ENCODE measurements at places on chromosomes 13 and 19.

- peak; percentile 24 for DNase-seq
Measured at GRCh38 chr13:36981156-36981743, 17.9 kb downstream of the ALG5 start.

DNA sequence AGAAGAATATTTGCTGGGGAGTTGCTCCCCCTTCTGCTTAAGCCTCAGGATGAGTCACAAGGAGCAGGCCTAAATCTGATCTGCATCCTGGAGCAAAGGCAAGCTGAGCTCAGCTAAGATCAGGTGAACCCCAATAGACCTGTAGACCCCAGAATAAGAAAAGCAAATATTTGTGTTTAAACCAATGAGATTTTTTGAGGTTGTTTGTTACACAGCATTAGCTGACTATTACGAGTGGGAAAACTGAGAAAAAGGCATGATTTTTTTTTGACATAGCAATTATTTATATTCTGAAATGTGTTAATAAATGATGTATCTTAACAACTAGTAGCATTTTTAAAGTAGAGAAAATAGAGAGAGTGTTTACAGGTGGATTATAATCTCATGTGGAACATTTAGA is 45.1 kb downstream of the ADGRE3 start:
- no peak for DNase-seq

GRCh38 chr19:35899547-35900214 is 659 bp downstream of the NFKBID start:
- DNase-seq: peak; percentile 19

DNA sequence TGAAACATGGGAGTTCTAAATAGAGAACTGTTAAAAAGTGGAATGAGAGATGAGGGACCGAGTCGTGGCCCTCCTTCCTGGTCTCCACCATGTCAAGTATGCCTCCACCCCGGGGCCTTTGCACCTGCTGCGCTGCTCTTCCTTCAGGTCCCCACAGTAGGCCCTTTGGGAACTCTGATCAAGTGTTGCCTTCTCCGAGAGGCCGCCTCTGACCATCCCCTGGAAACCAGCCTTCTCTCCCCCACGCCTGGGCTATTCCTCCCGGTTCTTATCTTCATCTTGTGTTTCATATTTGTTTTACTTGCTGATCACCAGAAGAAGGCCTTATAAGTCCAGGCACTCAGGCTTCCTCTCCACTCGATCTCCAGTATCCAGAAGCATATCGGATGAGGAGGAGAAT is 40.0 kb downstream of the IRS2 start:
- DNase-seq: no peak

DNA sequence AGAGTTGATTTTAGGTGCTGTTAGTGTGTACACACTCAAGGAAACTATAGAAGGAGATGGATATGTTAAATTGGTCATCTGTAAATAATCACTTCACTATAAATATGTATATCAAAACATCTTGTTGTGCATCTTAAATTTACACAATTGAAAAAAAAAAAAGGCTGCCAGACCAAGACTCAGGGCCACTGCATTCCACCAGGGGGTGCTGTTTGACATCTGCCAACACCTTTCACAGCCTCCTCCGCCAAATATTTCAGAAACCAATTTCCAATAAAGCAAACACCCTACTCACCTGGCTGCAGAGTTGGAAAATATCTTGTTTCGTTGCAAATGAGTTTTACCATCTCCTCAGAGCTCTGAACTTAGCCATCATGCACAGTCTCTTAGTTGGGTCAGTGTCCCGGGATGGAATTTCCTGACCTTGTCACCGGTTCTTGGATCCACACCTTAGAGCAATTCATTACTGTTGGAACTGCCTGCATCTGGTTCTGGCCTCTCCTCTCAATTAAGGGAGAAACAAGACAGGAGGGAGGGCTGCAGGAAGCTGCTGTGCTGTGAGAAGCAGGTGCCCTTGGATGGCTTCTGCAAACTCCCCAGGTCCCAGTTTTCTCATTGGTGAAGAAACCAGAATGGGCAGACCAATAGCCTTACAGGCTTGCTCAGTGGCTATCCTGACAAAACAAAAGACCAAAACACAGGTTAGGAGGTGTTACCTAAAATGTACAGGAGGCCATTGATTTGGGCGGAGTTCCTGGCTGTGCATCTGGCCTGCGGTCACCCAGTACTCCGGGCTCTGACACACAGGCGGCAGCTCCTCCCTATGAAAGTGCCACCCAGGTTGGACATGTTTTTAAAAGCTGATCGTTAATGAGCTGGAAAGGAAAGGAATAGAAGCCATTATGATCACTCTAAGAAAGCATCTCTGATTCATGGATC is 746.6 kb downstream of the UQCRFS1 start:
- DNase-seq: no peak

GRCh38 chr13:109333893-109334651 is 452.3 kb downstream of the IRS2 start:
- DNase-seq: no peak

DNA sequence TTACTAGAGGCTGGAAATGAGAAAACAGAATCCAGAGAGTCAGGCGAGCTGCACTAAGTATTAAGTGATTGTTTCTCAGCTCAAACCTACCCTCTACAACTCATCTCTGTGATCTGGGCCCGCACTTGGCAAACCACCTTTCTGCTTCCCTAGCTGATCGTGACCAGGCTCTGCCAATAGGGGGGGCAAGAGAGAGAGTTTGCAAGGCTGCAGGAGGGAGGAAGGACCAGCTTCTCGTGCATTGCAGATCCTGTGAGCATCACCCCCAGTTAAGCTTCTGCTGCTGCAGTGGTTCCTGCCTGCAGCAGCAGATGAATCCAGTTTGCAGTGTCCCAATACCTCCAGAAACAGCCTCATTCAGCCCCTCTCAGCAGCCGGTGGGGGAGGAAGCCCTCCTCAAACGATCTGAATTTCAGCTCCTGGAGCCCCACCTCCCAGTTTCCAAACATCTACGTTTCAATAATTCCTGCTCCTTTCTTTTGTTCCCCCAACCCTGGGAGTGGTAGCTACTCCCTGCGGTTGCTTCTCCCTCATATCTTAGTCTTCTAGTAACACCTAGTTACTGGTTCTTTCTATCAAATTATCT is 20.0 kb downstream of the XRCC1 start:
- peak; percentile 10 for DNase-seq

GRCh38 chr19:44869733-44870470 is 21.2 kb upstream of the TOMM40 start:
- no peak for DNase-seq

DNA sequence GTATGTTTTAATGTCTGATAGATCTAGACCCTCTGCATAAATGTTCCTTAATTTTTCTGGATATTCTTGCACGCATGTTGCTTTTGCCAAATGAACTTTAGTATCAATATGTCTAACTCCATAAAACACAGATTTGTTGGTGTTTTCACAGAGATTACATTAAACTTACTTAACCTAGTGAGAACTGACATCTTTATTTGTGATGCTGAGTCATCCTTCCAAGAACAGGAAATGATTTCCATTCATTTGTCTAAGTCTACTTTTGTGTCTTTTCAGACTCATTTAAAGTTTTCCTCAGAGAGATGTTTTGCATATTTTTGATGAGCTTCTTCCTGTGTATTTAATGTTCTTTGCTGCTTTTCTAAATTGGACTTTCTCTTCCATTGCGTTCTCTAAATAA is 184.0 kb downstream of the SLC7A1 start:
- DNase-seq: no peak

- no peak for DNase-seq
Measured at GRCh38 chr19:39918183-39918651, 16.2 kb downstream of the FCGBP start.

DNA sequence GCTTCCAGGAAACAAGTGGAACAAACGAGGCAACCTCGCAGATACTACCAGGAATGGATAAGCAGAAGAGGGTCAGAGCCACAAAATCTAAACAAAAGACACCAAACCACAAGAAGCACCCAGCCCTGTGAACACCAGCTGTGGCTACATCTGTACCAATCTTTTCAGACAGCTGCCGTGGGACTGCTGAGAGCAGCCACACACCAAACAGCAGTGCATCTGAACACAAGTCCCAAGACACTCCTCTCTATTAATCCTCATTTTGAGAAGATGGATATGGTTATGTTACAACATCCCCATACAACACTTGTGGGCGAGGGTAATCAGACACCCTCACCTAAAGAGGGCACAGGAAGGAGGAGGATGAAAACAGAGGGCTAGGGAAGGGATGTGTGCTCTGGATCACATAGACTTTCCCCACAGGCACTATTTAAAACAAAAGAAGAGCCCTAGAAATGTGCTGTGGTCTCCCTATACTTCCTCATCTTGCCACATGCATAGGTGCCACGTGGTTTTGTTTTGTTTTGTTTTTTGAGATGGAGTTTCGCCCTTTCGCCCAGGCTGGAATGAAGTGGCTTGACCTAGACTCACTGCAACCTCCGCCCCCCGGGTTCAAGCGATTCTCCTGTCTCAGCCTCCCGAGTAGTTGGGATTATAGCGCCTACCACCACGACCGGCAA is 41.6 kb upstream of the ZNF14 start:
- no peak for DNase-seq

DNA sequence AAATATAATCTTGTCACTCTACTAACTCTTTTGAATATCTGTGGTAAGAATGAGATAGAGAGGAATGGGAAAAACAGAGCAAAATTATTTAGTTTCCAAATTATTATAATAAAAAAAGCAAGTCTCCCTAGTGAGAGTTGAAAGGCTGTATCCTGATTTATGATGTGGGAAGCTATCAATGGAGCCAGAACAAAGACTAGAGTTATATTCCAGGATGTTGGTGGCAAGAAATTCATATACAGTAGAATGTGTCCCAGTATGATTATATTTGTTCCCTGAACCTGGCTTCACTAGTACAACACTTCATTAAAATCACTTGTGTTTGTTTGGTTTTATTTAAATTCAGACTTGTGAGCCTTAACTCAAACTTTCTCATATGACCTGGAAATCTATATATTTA is 630.3 kb downstream of the GPC5 start:
- DNase-seq: no peak

GRCh38 chr13:40205771-40206240 is 460.6 kb downstream of the FOXO1 start:
- DNase-seq: no peak

GRCh38 chr19:11574689-11575088 is 2.8 kb downstream of the ACP5 start:
- DNase-seq: no peak

- DNase-seq: no peak
Measured at GRCh38 chr19:13429563-13429962, 76.7 kb downstream of the CACNA1A start.

DNA sequence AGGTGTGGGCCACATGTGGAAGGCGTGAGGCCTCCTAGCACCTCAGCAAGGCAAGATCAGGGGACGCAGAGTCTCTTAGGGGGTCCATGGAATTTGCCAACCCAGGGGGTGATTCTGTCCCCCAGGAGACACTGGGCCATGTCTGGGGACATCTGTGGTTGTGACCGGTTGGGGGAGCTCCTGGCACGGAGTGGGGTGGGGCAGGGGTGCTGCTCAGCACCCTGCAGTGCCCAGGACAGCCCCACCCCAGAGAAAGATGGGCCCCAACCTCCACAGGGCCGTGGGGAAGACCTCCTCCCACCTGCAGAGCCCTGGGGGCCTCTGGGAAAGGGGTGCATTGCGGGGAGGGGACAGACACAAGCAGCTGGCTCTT is 4.0 kb downstream of the MKNK2 start:
- DNase-seq: no peak

DNA sequence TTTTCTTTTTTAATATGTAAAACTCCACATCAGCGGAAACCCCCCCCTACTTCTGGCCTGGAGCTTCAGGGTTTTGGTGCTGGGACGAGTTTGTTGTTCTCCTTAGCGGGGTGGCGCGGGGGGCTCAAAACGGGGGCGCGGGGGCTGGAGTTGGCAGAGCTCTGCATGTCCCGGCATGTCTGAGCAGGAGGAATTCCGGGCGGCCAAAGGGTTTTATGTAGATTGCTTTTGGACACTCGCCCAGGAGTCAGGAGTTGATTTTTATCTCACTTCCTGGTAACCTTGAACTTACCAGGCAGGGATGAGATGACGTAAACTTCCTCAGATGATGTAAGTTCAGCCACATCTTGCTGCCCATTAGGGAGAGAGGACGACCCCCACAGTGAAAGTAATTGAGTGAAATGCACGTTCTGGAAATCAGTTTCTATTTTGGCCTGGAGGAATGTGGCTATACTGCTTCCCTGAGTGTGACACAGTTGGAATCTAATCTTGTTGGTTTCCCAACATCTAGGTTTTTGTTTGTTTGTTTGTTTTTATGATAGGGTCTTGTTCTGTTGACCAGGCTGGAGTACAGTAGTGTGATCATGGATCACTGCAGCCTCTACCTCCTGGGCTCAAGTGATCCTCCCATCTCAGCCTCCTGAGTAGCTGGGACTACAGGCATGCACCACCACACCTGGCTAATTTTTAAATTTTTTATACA is 21.0 kb upstream of the GDF15 start:
- peak; percentile 97 for DNase-seq

DNA sequence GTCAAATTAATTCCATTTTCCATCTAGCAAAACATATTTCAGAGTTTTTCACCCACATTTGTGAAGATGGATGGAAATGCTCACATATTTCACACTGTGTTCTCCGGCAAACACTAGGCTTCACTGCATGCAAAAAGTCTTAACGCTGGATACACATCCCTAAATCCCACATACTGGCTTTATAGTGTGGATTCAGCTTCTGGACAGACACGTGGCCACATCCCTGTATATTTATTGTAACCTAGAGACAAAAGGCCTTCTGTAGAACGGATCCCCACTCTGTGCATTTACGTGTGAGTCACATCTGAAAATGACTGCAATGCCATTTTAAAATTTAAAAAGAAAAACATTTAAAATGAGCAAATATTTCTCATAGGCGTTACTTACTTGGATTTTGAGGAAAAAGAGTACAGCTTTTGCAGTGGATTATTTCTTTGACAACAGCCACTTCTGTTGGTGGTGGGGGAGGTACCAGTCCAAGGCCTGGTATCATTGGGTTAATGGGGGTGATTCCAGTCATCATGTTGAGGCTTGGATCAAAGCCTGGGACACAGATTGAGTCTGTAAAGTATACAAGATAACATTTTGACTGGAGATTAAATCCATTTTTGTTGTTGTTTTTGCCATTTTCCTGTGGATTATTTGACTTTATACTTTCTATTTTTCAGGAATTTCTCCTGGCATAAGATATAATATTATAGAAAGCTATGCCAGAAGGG is 337.7 kb downstream of the DNAJC15 start:
- no peak for DNase-seq

- no peak for DNase-seq
Measured at GRCh38 chr19:29478578-29479565, 46.9 kb upstream of the VSTM2B start.

GRCh38 chr13:107376341-107377125 is 808.6 kb upstream of the ARGLU1 start:
- DNase-seq: no peak

GRCh38 chr19:45553464-45553863 is 31.1 kb downstream of the OPA3 start:
- no peak for DNase-seq

GRCh38 chr19:18100710-18101109 is 3.1 kb downstream of the MAST3 start:
- no peak for DNase-seq

- DNase-seq: peak; percentile 66
Measured at GRCh38 chr19:30682999-30683536, 310.9 kb downstream of the ZNF536 start.

- DNase-seq: no peak
Measured at GRCh38 chr13:36536546-36536945, 104.3 kb downstream of the CCNA1 start.

GRCh38 chr19:47673426-47673825 is 39.8 kb upstream of the EHD2 start:
- DNase-seq: no peak

GRCh38 chr13:75224053-75224742 is 257.8 kb downstream of the TBC1D4 start:
- peak; percentile 72 for DNase-seq

GRCh38 chr13:23321535-23322241 is 111.8 kb downstream of the SACS start:
- DNase-seq: peak; percentile 80

Measured in fibroblast of skin of left biceps (primary cell).